ENCODE measurements at places on chromosomes 2 and 18.

- DNase-seq = no peak
Measured at GRCh38 chr2:23385351-23385747, 370 bp downstream of the KLHL29 start.

DNA sequence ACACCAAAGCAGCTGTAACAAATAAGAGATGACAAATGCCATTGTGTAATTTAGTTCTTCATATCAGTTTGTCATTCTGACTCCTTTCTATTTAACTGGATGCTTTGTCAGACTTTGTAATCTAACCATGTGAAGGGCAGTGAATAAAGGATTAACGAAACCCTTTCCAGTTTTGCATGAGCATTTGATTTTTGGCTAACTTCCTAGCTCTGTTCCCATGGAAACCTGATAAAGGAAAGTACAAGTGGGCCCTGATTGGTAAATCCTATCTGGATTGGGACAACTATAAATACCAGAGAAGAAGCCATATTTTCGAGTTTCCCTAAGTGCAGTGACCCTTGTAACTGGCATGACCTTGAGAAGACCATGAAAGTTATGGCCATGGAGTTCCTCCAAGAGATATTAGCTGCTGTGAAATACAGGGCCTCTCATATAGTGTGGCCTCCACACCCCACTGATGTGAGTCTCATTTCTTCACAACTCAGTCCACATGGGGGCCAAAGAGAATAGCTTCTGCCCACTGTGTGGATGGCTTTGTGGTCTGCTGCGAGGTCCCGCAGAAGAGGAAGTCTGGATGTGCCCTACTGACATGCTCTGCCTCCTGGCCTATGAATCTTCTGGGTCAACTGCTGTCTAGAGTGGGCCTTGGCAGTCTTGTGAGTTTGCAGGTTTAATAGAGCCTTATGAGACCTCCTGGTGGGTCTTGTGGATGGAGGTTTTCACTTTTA is 38.2 kb upstream of the CYP1B1 start:
- no peak for DNase-seq

DNA sequence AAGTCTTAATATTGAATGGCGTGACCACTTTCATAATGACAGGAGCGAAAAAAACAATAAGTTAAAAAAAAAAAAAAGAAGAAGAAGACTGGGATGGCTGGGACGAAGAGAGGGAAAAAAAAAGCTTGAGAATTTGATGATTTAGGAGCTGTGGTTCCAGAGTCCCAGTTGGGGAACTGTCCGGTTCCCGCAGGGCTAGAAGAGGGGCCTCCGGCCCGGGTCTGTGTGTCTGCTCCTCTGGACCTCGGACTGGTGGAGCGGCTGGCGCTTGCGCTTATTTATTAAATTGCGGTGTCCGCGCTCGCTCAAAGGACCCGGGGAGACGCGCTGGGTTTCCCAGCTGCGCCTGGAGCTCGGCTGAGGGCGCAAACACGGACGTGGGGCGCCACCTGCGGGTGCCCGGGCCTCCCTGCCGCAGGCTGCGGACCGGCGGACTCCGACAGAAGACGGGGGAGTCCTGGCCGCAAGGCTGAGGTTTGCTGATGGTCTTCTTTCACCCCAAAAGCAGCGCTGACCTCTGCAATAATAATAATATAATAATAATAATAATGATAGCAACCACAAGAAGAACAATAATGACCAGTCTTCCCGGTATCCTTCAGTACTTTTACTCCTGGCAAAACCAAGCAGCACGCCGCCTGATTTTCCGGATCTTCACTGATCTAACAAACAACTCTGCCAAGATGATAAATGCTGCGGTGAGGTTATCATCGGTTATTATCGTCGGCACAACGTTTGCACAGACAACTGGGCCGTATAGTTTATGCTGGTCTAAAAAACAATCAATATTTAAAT is at the start of gene CBLN2:
TSS of gene CBLN2 (minus strand) at position 251 of the 795 bp plus-strand sequence. CDS start 2,182 bp downstream, outside the sequence.
- peak; percentile 7 for DNase-seq

DNA sequence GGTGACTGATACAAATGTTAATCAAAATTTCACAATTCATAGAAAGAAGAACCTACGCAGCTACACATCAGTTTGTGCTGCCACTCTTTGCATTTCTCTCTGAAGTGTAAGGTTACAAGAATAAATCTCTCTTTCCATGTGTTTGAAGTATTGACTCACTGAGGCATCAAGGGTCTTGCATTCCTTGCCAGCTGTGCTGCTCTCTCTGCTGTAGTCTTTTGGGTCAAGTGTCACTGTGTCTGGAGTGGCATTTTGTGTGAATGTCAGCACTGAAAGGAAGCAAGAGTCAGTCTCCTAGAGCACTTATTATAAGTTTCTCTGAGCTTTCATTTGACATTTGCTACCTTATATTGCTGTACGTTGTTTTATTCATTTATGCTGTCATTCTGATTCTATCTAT is 1696.1 kb upstream of the LRRTM1 start:
- DNase-seq = no peak

- DNase-seq = peak; percentile 99
Measured at GRCh38 chr2:223465793-223466192, 136.4 kb downstream of the SCG2 start.

GRCh38 chr2:118974103-118974993 is 32.4 kb downstream of the MARCO start:
- peak; percentile 33 for DNase-seq

DNA sequence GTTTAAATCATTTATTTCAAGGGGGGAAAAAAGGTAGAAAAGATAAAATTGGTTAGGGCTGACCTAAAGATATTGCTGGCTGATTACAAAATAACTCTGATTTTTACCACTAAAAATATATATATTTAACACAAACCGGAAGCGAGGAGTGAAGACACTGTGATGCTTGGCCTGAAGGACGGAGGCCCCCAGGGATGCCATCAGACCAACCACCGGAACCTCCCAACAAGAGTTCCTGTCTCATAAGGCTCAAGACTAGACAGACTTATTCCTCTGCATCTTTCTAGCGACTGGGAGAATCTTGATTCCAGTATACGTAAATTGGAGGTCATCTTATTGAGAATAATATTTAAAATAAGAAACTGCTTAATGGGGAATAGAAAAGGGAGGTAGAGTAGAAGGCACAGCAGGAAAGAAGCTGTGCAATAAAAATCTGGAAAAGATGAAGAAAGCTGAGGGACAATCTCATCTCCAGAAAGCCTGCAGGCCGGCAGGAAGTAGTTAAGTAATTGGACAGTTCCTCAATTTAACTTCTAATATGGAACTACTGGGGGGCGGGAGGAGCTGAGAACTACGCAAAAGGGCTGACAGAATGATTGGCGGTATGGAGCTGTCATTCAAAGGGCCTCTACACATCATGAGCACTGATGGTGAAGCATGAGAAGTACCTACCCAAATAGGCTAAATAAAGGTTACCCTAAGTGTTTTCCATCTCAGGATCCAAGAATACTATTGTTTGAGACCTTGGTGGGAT is 91.1 kb downstream of the DTNB start:
- no peak for DNase-seq

DNA sequence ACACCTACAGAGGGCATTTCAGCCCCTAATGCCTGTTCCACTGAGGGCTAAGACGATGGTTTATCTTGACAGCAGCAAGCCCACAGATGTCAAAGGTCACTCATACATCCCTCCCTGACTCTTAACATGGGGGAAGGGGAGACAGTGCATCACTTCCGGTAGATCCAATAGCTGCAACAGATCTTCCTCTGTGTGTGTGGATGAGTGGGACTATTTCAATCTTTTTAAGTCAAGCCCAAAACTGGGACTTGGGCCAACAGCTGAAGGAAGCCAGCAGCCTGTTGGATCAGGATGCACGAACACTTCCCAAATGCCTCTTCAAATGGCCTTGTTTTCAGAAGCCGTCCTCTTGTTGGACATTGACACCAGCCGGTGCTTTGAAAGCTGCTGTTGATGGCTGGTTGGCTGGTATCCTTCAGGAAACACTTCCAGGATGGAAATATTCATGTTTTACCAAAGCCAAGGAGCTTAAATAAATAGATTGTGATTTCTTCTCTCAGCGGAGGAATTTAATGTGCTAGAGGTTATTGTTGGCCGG is 59.2 kb downstream of the IL1R2 start:
- DNase-seq = peak; percentile 90

DNA sequence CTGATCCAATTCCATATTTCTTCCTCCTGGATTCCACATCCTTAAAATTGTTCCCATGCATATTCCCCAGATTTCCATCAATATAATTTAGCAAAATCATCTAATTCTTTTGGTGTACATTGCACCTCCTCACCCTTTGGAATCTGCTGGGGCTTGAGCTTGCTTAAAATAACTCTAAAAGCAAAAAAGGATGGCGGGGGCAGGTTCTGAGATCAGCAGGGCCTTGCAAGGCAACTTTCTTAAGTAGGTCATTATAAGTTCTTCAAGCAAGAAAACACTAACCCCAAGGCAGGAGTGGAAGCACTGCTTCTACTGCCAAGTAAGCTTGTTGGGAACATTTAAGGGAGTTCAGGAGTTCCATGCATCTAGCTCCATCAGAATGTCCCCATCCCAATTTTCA is 254.3 kb upstream of the CCDC68 start:
- no peak for DNase-seq

GRCh38 chr2:32264422-32265105 is at the start of gene NLRC4:
Gene NLRC4 (minus strand): TSS chr2:32264886. CDS start chr2:32256775, 8,111 bp downstream.
- DNase-seq = no peak

DNA sequence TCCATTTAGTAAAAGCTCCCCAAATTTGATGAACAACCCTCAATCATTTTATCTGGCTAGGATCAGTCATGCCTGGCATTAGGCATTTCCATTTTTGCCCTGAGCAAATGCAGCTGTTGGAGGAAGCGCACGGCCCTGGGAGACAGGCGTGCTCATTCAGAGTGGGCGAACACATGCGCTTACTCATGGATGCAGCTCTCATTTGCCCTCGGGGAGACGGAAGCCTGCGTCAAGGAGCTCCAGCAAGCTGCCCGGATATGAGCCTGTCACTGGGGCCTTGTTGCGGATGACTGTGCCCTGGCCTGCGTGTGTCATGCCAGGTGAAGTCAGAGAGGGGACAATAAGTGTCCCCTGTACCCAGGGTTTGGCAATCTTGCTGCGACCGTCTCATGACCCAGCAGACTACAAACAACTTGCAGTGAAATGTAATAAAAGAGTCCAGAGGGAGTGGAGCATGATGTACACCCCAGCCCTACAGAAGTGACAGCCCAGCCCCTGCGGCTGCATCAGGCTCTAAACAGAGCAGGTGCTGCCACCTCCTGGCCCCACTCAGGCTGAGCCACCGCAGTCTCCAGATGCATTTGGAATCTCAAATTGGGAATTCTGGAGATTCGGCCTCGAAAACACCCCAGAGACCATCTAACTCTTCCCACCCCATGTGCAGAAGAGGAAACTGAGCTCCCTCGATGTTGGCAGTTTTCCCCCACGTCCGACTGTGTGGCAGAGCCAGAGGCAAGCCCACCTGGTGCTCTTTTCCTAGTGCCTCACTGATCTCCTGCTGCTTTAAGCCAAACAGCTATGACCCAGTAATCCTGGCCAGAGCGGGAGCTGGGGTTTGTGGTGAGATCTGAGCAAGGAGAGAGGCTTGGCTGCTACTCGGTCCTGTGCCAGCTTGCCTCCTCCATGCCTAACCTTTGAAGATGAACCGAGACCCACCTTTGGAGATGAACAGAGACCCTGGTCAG is 105.0 kb upstream of the ALK start:
- peak; percentile 45 for DNase-seq

DNA sequence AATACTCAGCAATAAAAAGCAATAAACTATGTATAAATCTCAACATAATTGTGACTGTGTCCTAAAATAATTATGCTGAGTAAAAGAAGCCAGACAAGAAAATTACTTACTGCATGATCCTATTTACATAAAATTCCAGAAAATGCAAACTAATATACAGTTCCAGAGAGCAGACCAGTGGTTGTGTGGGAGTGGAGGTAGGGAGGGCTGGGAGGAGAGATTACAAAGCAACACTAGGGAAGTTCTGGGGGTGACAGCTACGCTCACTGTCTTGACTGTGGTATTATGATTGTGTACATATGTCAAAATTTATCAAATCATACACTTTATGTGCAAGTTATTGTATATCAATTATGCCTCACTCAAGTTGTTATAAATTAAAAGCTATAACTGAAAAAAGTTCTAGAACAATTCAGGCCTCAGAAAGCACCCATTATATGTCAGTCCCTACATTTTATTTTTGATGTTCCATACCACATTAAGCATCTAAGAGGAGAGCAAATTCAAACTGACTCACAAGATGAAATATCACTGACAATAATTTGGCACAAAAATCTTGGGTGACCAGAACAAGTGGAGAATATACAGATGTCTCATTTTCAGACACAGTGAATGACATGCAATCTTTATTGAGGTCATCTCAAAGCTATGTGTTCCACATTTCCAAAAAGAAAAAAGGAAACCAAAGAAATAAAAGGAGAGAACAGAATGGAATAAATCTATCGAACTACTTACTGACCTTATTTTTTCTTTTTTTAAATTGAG is 85.1 kb downstream of the ANTXR1 start:
- DNase-seq = no peak

DNA sequence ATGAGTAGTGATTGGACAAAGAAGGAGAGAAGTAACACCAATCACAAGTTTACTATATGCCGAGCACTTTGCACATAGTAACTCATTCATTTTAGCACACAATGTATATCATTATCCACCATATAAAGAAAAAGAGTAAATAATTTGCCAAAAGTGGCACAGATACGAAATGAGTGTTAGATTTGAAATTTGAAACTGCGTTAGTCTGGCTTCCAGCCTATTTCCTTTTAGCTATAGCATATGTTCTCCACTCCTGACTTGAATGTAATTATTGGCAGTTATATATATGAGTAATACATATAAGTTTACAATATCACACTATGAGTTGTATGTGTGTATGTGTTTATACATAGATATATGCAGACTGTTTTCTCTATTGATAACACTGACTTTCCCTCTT is 98.6 kb downstream of the NOL4 start:
- DNase-seq = no peak

- DNase-seq = no peak
Measured at GRCh38 chr2:145812165-145812554, 1292.2 kb upstream of the ZEB2 start.

- no peak for DNase-seq
Measured at GRCh38 chr18:67574749-67575148, 58.2 kb upstream of the DSEL start.

GRCh38 chr2:194004590-194005206 is 1652.3 kb upstream of the SLC39A10 start:
- DNase-seq = peak; percentile 6

DNA sequence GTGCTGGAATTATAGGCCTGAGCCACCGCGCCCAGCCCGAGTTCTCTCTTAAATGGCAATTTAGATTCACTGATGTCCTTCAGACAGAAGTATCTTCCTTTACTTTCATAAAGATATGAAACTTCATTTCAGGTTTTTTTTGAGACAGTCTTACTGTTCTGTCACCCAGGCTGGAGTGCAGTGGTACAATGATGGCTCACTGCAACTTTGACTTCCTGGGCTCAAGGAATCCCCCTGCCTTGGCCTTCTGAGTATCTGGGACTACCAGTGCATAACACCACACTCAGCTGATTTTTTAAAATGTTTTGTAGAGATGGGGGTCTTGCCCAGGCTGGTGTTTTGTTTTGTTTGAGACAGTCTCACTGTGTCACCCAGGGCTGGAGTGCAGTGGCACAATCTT is 13.2 kb downstream of the ITGB1BP1 start:
- DNase-seq = no peak

GRCh38 chr18:68925268-68925667 is 127.4 kb downstream of the CCDC102B start:
- no peak for DNase-seq

Data from skeletal muscle cell (primary cell).